ENCODE measurements at places on chromosomes 12 and 14.
A peak's percentile ranks its signal among the peaks of the same experiment; 100 is the strongest.

- no peak for DNase-seq
Measured at GRCh38 chr14:29321646-29322045, 555.1 kb downstream of the FOXG1 start.

GRCh38 chr12:114823724-114824123, 139.7 kb upstream of the TBX3 start:
- no peak for DNase-seq

DNA sequence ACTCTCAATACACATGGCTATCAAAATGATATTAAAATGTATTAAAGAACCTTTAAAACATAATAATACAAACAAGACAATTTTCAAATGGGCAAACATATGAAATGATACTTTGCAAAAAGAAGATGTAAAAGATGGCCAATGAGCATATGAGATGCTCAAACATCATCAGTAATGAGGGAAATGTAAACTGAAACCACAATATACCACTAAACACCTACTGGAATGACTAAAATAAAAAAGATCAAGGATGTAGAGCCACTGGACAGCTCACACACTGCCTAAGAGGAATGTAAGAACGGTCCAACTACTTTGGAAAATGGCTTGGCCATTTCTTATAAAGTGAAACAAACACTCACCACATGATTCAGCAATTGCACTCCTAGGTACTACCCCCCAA, 97.2 kb upstream of the BBS10 start:
- DNase-seq: no peak

- no peak for DNase-seq
Measured at GRCh38 chr12:92356425-92356824, 210.8 kb upstream of the BTG1 start.

DNA sequence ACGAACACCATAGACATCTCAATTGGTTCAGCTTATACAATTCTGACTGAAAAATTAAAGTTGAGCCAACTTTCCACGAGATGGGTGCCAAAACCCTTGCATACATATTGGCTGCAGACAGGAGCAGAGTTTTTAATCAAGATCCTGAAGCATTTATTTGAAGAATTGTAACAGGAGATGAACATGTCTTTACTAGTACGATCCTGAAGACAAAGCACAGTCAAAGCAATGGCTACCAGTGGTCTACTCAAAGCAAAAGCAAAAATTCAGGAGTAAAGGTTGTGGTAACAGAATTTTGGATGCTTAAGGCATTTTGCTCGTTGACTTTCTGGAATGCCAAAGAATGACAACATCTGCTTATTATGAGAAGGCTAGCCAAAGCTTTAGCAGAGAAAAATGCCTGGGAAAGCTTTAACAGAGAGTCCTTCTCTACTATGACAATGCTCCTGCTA, 20.7 kb downstream of the ZDHHC17 start:
- DNase-seq: no peak

- no peak for DNase-seq
Measured at GRCh38 chr12:94151582-94151981, 3.2 kb downstream of the PLXNC1 start.

DNA sequence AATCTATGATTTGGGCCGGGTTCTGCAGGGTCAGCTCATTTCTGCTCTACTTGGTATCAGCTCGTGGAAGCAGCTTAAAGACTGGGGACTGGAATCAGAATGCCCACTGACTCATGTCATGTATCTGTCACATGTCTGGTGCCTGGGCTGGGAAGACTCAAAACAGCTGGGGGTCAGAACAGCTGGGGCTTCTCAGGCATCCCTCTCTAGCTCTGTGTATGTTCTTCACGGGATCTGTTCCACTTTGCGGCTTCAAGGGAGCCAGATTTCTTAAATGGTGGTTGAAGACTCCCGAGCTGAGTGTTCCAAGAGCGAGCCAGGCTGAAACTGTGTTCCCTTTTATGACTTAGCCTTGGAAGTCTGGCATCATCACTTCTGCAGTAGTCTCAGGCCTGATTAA, 11.9 kb downstream of the AEBP2 start:
- no peak for DNase-seq

- no peak for DNase-seq
Measured at GRCh38 chr12:25866586-25867378, 91.7 kb upstream of the RASSF8 start.

DNA sequence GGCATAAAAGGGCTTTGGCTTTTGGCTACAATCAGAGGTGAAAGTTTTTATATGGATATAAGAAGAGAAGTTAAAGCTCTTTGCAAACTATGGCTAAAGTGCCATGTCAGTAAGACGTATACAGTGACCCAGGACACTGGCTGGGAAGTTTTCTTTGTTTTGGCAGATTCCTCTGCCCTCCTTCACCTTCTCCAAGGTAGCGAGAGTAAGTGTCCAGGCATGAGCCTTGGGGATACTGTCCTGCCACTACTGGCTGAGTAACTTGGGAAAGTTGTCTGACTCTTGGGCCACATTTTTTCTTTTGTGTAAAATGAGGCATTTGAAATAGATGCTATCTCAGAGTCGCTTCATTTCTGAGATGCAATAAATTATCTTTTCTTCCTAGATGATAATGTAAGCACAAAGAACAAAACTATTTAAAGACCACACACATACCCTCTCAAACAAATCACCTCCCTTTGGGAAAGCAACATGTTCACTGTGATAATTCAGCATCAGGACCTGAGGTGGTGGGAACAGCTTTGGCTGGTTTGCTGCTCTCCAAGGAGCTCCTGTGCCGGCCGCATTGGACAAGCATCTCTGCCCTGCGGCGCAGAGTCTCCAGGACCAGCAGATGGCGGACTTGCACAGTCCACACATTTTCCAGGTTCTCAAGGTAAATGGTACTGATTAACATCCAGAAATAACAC, 106.3 kb downstream of the PTCSC3 start:
- DNase-seq: peak; percentile 79

GRCh38 chr14:100711493-100711892, 15.2 kb upstream of the DLK1 start:
- DNase-seq: no peak

DNA sequence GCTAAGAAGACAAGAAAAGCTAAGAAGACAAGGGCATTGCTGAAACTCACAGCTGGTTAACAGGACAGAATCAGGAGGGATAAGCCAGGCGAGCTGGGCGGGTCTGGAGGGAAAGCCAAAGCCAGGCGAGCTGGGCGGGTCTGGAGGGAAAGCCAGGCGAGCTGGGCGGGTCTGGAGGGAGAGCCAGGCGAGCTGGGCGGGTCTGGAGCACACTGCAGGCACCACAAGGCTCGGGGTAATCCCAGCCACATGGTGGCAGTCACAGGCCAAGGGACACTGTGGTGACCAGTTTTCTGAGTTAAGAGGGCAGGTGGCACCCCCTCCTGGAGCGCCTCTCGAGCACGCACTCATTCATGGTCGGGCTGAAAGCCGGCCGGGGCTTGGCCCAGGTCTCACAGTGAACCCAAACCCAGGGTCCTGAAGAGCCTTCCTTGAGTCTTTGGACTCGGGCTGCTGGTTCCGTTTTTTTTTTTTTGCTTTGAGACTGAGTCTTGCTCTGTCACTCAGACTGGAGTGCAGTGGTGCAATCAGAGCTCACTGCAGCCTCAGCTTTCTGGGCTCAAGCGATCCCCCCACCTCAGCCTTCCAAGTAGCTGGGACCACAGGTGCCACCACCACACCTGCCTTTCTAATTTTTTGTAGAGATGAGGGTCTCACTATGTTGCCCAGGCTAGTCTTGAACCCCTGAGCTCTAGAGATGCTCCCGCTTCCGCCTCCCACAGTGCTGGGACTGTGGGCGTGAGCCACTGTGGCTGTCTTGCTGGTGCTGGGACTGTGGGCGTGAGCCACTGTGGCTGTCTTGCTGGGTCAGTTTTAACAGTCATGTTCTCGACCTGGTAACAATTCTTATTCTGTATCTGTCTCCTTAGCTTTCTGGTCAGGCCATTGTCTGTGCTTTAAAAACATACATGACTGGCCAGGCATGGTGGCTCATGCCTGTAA, 40.2 kb downstream of the HSP90AA1 start:
- no peak for DNase-seq

GRCh38 chr14:72751276-72752033, 142.4 kb downstream of the DPF3 start:
- no peak for DNase-seq

DNA sequence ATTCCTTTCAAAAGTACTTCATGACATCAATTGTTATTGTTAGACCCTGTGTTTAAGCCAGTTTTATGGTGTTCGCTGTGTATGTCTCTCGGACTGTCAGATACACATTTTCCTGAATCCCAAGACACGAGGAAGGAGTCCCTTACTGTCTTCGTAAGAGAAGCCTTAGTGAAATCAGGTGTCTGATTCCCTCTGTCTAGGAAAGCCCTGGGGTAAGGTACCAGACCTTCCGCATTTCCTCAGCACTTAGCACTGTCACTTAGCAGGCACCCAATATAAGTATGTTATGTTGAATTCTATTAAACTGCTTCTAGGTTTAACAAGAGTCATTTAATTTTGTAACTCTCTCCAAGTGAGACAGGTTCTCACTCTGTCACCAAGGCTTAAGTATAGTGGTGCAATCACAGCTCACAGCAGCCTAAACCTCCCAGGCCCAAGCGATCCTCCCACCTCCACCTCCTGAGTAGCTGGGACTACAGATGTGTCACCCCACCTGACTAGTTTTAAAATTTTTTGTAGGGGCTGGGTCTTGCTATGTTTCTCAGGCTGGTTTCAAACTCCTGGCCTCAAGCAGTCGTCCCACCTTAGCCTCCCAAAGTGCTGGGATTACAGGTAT, 111.0 kb downstream of the BBS10 start:
- no peak for DNase-seq

DNA sequence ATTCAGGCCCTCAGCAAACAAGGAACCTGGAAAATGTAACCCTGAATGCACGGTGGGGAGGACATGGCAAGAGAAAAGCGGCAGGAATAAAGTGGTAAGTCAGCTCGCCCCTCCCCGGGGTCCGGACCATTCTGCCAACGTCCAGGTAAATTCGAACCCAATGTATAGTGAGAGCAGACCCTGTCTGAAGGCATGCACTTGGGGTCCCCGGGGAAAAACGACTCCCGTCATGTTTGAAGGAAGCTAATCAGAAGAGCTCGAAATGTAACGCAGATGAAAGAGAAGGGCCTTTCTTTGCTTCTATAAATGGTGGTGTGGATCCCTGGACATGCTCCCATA, 193 bp downstream of the ACACB start:
- DNase-seq: no peak

GRCh38 chr12:56521209-56521589, 421 bp upstream of the RBMS2 start:
- no peak for DNase-seq

GRCh38 chr12:73277971-73278370, 1005.8 kb downstream of the TRHDE start:
- peak; percentile 8 for DNase-seq

- DNase-seq: no peak
Measured at GRCh38 chr14:64438181-64438841, 27.0 kb upstream of the AKAP5 start.

DNA sequence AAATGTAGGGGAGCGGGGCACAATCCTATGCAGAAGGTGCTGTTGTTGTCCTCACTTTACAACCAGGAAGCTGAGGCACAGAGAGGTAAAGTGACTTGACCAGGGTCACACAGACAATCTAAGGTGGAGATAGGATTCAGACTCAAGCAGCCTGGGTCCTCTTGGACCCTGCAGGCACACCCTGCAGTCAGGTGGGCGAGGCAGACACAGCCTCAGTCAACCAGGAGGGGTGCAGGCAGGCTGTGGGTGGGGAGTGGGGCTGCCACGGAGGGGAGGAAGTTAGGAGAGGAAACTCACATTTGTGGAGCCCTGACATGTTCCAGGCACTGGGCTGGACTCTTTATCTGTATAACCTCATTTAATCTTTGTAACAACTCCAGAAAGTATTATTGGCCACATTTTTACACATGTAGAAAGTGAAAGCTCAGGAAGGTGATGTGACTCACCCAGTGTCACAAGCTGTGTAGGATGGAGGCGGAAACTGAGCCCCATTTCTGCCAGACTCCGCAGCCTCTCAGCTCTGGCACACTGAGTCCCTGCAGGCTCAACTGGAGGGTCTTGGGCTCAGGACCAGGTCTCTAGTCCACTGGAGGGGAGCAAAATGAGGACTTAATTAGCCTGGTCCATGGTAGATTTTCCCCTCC, 24.9 kb upstream of the CHGA start:
- no peak for DNase-seq

DNA sequence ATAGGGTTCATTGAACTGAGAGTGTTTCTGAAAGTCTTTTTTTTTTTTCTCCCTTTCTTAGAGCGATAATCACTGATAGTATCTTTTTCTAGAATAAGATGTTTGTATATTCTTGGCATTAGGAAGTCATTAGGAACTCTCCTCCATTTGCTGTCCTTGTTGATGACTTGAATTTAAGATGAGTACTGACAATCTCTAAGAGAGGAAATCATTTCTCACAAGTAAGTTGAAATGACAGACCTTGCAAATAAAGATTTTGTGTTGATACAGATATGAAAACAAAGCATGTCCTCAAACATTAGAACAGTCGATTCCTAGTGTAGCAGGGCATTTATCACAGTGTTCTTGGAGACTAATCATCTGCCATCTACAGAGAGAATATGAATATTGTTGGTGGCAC, 458.4 kb upstream of the SYT1 start:
- DNase-seq: no peak

DNA sequence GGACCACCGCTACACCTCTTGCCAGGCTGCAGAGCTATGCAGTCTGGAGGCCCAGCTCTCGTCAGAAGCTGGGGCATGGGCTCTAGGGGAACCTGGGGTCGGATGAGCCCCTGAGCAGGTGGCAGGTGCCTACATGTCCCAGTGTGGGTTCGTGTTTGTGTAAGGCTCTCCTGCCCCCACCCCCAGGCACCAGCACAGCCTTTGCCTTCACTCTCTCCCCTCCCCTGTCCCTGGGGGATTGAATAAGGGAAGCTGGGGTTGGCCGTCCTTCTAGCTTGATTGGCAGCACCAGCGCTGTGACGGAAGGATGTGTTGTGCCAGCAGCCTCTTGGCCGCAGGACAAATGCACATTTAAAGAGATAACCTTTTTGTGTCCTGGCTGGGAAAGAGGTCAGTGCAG, 34.8 kb upstream of the TSPAN9 start:
- DNase-seq: peak; percentile 75

- no peak for DNase-seq
Measured at GRCh38 chr12:3673981-3674708, 78.8 kb downstream of the CRACR2A start.

DNA sequence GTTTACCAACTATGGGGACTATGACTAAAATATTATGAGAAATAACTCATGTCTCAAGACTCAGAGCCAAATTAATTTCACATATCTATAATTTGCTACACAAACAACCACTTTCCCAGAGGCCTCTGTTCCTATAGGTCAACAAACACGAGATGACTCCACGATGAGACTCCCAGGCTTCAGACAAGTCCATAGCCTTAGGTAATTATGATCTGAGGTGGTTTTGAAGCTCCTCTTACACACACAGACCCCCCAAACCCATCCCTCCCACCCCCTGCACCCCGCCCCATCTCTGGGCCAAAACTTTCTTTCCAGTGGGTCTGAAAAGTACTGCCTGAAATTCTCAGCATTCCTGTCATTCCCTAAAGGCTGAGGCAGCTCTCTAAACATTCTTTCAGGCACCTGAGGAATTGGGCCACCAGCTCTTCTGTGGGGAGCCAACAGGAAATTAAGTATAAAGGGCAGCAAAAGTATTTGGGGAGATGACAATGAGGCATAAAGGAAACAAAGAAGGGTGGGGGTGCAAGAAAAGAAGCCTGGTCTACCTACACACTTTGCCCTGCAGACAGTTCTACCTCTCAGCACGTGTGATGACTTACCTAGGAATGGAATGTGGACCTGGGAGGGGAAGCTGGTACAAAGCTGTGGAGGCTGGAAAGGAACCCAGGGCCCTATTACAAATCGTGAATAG, 143.6 kb downstream of the PAWR start:
- no peak for DNase-seq

All from NCI-H1105 (cell line).